ENCODE measurements at places on chromosomes 6 and 20. TPM values are rescaled to one million over a fixed set of nuclear protein-coding genes. Genes with fewer than 3 reads are reported as not detected.
A peak's percentile ranks its signal among the peaks of the same experiment; 100 is the strongest.

OR2B6 gene
- not detected for total RNA-seq

- no peak for DNase-seq
Measured at GRCh38 chr6:133802861-133803260, 86.1 kb upstream of the TCF21 start.

- DNase-seq: no peak
Measured at GRCh38 chr20:40294175-40294574, 394.9 kb downstream of the MAFB start.

- DNase-seq: no peak
Measured at GRCh38 chr20:22540832-22541231, 43.5 kb downstream of the FOXA2 start.

LBP gene
- not detected for total RNA-seq

DNA sequence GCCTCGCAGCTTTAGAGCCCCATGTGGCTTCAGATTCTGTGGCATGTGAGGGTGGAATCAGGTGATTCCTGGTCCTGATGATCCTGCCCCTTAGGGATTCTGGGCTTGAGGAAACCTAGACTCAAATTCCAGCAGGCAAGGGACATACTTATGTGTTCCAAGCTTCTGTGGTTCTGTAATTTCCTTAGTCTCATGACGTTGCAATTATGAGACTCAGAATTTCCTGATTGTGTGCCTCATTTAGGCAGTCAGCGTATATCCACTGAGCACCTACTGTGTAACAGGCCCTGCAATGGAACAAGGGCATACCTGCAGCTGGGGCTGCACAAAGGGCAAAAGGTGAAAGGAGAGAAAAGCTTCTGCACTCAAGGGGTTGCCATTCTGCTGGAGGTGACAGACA, 11.6 kb upstream of the BPIFB4 start:
- no peak for DNase-seq

GRCh38 chr6:81878479-81878878, 126.0 kb upstream of the TENT5A start:
- no peak for DNase-seq

GRCh38 chr6:158184608-158185007, 16.5 kb downstream of the GTF2H5 start:
- DNase-seq: no peak

DNA sequence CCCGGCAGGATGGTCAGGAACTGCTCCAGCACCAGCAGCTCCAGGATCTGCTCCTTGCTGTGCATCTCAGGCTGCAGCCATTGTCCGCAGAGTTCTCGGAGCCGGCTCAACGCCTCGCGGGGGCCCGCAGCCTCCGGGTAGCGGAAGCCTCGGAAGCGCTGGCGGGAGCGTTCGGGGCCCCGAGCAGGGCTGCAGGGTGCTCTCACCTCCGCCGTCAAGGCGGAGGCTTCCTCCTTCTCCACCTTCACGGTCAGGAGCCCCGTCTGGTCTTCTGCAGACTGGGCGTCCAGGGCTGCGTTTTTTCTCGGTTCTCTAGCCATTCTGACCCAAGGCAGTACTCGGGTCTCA, 434 bp downstream of the ZKSCAN4 start:
- no peak for DNase-seq

DNA sequence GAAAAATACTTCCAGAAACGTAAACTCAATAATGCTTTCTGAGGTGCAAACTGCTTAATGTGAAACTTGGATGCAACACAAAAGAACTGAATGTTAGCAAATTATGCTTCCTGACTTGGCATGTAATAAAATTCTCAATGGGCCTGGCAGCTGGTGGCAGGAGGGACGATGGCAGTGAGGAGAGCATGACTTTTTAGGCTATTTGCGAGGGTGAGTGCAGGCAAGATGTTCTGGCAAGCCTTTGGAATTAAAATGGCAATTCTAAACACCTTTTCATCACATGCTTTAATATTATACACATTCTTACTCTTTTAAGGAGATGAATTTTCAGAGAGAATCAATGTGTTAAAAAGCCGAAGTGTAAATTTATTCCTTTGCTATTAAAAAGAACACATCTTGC, 224.8 kb upstream of the CDH4 start:
- DNase-seq: no peak

PERP gene
- total RNA-seq: 42.4 TPM

RPS6KA2 gene
- 16.2 TPM for total RNA-seq

KCNG1 gene
- total RNA-seq: 17.7 TPM

DNA sequence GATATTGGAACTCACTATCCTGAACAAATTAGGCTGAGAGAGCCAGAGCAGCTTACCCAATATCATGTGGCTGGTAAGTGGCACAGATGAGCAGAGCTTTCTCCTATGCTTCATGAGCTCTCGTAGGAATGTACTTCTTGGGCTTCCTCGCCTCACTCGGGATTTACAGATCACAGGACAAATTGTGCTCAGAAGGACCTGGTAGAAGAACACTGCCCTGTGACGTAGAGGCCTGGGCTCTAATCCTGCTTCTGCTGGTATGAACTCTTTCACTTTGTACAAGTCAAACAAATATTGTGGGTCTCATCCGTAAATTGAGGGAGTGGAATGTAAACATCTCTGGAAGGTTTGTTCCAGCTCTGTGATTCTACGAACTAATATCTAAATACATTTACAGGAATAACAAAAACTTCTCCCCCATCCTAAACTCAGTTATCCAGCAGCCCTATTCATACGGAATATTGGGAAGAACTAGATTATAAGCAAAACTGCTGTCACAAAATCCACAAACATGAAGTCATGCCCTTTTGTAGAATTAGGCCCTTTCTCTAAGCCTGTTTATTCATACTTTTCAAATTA, 187.6 kb downstream of the CLIC5 start:
- DNase-seq: peak; percentile 82

GRCh38 chr6:79045966-79046365, 32.1 kb downstream of the PHIP start:
- DNase-seq: no peak

KPNA5 gene
- total RNA-seq: 7.2 TPM

HLA-DQB1 gene
- not detected for total RNA-seq

CLVS2 gene
- not detected for total RNA-seq

HRH3 gene
- total RNA-seq: not detected

FHL5 gene
- not detected for total RNA-seq

- no peak for DNase-seq
Measured at GRCh38 chr6:44229376-44230033, 6.1 kb downstream of the SLC29A1 start.

DNA sequence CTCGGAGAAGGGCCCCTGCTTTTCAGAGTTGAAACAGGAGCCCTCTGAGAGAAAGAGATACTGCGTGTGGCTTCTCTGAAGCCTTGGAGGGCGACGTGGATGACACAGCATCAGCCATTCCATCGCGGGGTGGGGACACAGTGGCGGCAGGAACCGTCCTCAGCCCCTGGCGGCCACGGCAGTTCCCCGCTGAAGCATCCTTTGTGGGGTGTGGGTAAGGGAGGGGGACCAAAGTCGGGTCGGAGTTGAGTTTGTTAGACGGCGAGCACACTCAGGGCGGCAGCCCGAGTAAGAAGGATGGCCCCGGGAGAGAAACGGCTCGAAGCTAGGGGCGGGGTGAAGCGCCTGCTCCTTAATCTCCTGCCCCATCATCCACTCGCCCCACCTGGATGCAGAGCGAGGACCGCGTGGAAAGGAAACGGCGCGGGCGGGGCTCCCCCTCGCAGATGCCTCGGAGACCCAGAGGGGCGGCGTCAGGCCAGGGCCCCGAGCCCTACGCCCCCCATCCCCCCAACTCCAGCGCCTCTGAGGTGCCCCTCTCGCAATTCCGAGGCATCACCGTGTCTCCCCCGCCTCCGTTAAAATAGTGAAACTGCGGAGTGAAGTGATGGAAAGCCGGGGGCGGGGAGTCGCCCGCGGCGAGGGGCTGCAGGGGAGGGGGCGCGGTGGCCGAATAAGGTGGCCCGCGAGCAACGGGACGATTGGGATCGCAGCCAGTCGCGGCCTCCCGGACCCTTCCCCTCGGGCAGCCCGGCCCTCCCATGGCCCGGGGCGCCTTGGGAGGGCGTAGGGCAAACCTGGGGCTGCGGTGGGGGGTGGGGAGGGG, 796 bp upstream of the RREB1 start:
- peak; percentile 56 for DNase-seq

- DNase-seq: no peak
Measured at GRCh38 chr6:93176070-93176469, 243.3 kb downstream of the EPHA7 start.

CST2 gene
- not detected for total RNA-seq

- peak; percentile 46 for DNase-seq
Measured at GRCh38 chr6:46490425-46491200, 636 bp downstream of the RCAN2 start.

DNA sequence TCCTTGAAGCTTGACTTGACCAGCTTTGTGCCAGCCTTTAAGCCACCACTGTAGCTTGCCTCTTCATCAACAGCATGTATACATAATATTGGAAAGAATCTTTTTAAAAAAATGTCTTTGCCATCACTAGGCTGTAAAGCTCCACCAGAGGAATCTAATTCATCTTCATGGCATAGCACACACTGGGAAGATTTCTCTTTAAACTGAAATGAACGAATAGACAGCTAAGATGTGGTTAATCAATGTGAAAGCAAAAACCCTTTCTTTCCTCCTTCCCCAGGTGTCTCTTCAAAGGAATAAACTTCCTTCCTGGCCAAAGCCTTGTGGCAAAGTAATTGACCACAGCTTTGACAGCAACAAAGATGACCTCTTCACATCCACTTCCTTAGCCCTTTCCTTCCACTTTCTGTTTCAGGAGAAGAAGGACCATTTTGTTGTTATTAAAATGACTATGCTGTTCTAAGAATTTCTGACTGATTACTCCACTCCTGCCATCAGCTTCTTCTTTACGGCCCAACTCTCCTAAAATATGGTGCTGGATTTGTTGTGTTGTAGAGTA, 428.7 kb upstream of the SOX4 start:
- DNase-seq: no peak

C6orf58 gene
- not detected for total RNA-seq

- DNase-seq: peak; percentile 41
Measured at GRCh38 chr6:17497535-17498095, 102.5 kb upstream of the FAM8A1 start.

- no peak for DNase-seq
Measured at GRCh38 chr6:31940256-31940664, 5.6 kb upstream of the CFB start.

UFL1 gene
- 26.4 TPM for total RNA-seq

THBS2 gene
- total RNA-seq: not detected

GRCh38 chr6:39696986-39697788, 28.0 kb downstream of the KIF6 start:
- no peak for DNase-seq

DNA sequence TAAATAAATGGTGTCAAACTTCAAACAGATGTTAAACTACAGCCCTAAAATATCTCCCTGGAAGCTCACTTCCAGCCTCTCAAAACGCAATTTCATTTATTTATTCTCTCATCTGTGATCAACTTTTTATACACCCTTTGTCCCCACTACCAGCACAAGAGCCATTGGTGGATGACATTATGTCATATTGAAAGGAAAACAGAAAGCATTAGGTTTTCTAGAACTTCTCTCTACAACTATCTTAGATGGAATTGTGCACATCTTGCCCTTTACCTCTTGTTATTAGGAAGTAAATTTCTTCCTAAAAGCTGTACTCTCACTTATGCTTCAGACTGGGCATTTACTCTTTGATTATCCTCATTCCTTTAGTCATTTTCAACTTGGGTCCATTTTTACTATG, 771.2 kb upstream of the GJE1 start:
- no peak for DNase-seq
